ENCODE measurements at places on chromosomes 2 and 18. TPM values are rescaled to one million over a fixed set of nuclear protein-coding genes. Genes with fewer than 3 reads are reported as not detected.

Gene IGFBP5
- 1,050 TPM for total RNA-seq

Gene SLC14A1
- 5.0 TPM for total RNA-seq

Gene NR4A2
- 1.4 TPM for total RNA-seq

Gene RAD51AP2
- not detected for total RNA-seq

Gene FNDC4
- 25.1 TPM for total RNA-seq

Gene PFN4
- 0.65 TPM for total RNA-seq

Gene CRYGC
- not detected for total RNA-seq

Gene IHH
- total RNA-seq: not detected

Gene DSG2
- total RNA-seq: 5.4 TPM

Gene SRBD1
- 33.3 TPM for total RNA-seq

Gene ESPNL
- total RNA-seq: 1.3 TPM

Gene ZEB2
- 139 TPM for total RNA-seq

Gene FAM124B
- 0.13 TPM for total RNA-seq

Gene BABAM2
- total RNA-seq: 53.2 TPM

Gene COLEC12
- total RNA-seq: 28.0 TPM

Gene TUBA4B
- total RNA-seq: not detected

Gene RAB17
- total RNA-seq: 0.52 TPM

Gene GPR45
- not detected for total RNA-seq

Gene SFXN5
- total RNA-seq: 17.8 TPM

Gene UGT1A1
- not detected for total RNA-seq

Gene ALKAL2
- 0.22 TPM for total RNA-seq

Gene CYS1
- total RNA-seq: 8.3 TPM

Gene TANC1
- 31.6 TPM for total RNA-seq

Gene NXPH2
- total RNA-seq: not detected

Gene CHRNG
- total RNA-seq: not detected

Gene MALL
- total RNA-seq: 72.8 TPM

Gene FBXO41
- 1.4 TPM for total RNA-seq

Gene ANKRD29
- total RNA-seq: 4.1 TPM

Gene HK2
- 31.9 TPM for total RNA-seq

Gene TUBB8B
- not detected for total RNA-seq
